ENCODE measurements at places on chromosomes 1 and 21.

DNA sequence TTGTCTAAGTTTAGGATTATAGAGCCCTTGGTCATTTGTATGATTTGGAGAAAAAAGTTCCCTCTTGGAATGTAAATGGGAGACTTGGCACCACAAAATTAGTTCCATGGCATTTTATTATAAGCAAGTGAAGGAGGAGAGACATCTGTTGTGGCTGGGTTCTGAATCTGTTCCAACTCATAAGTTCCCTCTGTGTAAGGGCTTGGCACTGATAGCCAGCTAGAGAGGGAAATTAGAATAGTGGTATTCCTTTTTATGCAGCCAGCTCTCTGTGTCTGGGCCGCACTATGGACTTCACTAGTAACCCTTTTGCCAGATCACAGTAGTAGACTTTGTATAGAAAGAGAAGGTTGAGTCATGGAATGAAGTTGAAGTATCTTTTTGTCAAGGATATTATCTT is 31.1 kb downstream of the GNAI3 start:
- DNase-seq = no peak

- no peak for DNase-seq
Observed at GRCh38 chr1:201186192-201186591, 4.4 kb upstream of the IGFN1 start.

DNA sequence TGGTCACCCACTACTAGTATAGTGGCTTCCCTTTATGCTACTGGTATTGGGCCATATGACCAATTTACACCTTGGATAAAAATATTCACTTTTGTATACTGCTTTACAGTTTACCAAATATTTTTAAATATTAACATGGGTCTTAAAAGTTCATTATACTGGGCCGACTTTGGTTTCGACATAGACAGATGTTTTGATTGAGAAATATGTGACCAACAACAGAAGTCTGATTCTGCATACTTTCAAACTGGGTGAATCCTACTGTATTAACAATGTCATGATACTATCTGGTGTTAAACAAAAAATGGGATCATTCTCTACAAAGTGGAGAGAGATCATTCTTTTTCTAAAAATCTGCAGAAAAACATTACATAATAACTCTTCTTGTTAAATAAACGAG is 134.8 kb downstream of the AKT3 start:
- no peak for DNase-seq

- DNase-seq = no peak
Observed at GRCh38 chr1:221989741-221990140, 247.9 kb upstream of the DUSP10 start.

GRCh38 chr1:233293556-233294446 is 1.7 kb downstream of the PCNX2 start:
- no peak for DNase-seq

- no peak for DNase-seq
Observed at GRCh38 chr1:179939941-179940340, 14.7 kb upstream of the CEP350 start.

- no peak for DNase-seq
Observed at GRCh38 chr1:193062698-193063463, 3.5 kb downstream of the RO60 start.

DNA sequence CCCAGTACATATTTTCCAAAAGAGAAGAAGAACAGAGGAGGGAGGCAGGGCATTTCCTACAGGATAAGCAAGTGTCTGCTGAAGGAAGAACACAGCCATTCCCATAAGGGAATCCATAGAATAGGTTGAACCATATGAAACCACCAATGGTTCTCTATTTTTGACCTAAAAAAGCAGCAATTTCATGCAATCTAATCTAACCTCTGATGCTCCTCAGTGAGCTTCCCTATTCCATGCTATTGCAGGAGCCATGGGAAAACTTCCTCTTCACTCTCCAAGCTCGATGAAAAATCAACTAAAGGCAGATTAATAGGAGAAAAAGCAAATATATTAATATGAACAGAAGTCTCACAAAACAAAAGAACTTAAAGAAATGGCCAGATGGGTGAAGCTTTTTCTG is 50.5 kb downstream of the SIPA1L2 start:
- no peak for DNase-seq

DNA sequence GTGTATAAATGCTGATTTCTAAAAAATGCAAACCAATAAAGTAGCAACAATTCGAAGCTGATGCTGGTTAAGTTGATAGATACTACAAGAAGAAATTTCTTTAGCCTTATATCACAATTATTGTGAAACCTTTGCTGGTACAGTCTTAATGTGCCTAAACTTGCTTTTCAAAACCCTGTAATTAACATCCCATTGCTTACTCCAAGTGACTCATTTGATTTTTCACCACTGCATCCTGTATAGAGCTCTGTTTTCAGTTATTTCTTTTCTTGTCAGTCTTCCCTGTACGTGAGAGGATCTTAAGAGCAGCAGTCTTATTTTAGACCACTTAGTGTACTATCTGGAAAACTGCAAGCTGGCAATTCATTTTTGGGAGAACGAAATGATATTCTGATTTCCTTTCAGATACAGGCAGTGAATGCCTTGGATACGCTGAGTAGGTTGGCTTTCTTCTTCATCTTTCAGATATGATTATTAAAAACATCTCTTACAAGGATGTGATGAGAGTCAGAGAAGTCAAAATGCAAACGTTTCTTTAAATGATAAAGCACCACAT is 210.3 kb downstream of the KCTD3 start:
- no peak for DNase-seq

- DNase-seq = no peak
Observed at GRCh38 chr1:86155807-86156565, 586 bp downstream of the COL24A1 start.

- DNase-seq = no peak
Observed at GRCh38 chr1:35005711-35006110, 20.6 kb upstream of the TMEM35B start.

- DNase-seq = no peak
Observed at GRCh38 chr1:175600721-175601440, 142.5 kb downstream of the TNR start.

GRCh38 chr1:230639714-230640209 is 2.5 kb upstream of the COG2 start:
- DNase-seq = no peak
